ENCODE measurements at places on chromosomes 7 and 10.

- no peak for DNase-seq
These were observed 81.2 kb downstream of the ANKRD7 start for GRCh38 chr7:118305671-118306070.

- DNase-seq = no peak
These were observed 35.3 kb downstream of the SAMD8 start for GRCh38 chr10:75146780-75147179.

- no peak for DNase-seq
These were observed 495.4 kb upstream of the POM121L12 start for GRCh38 chr7:52540041-52540440.

- no peak for DNase-seq
These were observed 145.8 kb downstream of the CDH23 start for GRCh38 chr10:71542478-71542877.

- peak; percentile 67 for DNase-seq
These were observed 350.2 kb downstream of the GATA3 start for GRCh38 chr10:8404721-8405120.

- no peak for DNase-seq
These were observed 44.9 kb downstream of the MINDY4 start for GRCh38 chr7:30815951-30816644.

- no peak for DNase-seq
These were observed 33.6 kb downstream of the KIAA1217 start for GRCh38 chr10:24242562-24242961.

DNA sequence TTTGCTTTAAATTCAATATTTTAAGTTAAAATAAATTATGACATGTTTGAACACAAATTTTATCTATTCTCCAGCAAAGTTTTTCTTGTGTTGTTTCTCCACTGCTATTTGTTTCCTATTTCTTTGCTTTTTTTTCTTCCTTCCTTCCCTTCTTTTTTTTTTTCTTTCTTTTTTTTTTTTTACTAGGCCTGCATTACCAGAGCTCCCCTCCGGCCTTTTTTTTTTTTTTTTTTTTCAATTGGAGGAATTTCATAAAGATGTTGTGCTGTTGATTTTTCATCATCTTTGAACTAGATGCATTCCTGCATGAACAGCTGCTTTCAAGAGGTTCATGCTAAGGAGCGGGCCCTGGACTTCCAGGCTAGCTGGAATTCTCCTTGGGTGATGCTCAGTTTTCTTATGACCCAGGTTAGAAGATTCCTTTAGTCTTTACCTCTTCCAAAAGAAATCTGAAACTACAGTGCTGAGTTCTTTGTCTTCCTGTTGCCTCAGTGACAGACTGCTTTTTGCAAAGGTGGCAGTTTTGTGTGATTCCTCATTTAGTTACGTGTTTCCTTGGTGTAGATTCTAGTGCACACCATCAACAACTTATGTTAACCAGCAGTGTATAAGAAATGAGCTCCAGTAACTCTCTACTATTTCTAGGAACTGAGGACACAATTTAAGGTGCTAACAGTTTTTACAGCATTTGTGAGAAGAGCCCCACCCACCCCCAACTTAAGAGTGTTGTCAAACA, 4.8 kb upstream of the CAMK1D start:
- DNase-seq = no peak
